ENCODE measurements at places on chromosomes 6 and 20. TPM values are rescaled to one million over a fixed set of nuclear protein-coding genes. Genes with fewer than 3 reads are reported as not detected.

The VSX1 gene
- total RNA-seq: 0.65 TPM

The RAMACL gene
- 0.52 TPM for total RNA-seq

The OTOR gene
- total RNA-seq: not detected

The IL17F gene
- total RNA-seq: not detected

- no peak for DNase-seq
Measured at GRCh38 chr6:133895573-133896343, 6.8 kb downstream of the TCF21 start.

GRCh38 chr6:20998748-20999448 lies 464.6 kb downstream of the CDKAL1 start:
- no peak for DNase-seq

The SLC17A1 gene
- total RNA-seq: not detected

- no peak for DNase-seq
Measured at GRCh38 chr6:106359959-106360409, 533 bp upstream of the CRYBG1 start.

DNA sequence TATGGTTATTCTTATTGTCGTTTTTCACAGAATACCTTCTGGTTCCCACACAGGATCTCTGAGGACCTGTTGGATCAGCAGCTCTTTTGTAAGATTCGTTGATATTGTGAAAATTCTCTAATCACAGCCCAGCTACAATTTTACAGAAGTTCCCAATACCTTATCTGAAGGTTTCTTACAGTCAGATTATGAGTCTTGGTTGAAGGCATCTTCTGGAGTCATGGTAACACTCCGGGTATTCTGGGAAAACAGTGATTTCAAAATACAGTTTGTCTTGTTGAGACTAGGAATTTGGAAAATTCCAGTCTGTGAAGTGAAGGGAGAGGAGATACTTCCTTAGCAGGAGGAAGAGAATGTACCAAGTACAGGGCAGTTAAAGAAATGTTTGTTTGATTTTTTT lies 22.2 kb upstream of the HLA-C start:
- no peak for DNase-seq

The PHACTR1 gene
- not detected for total RNA-seq

The NKX2-2 gene
- not detected for total RNA-seq

DNA sequence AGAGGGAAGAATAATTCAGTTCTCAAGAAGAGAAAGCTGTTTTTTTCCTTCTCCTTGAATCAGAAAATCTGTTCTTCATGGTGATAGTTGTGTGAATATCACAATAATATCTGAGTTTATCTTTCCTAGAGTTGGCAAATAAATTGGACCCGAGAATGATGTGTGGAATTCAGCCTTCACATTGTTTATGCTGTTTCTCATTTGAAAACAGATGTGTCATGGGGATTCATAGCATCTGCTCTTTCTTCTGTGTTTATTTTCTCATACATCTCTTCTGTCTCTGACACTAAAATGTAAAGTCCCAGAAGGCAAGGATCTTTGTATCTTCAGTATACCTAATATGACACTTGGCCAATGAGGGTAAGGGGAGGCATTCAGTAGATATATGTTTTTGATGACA lies 103.6 kb upstream of the SGK1 start:
- DNase-seq: no peak

The MTG2 gene
- 58.1 TPM for total RNA-seq

DNA sequence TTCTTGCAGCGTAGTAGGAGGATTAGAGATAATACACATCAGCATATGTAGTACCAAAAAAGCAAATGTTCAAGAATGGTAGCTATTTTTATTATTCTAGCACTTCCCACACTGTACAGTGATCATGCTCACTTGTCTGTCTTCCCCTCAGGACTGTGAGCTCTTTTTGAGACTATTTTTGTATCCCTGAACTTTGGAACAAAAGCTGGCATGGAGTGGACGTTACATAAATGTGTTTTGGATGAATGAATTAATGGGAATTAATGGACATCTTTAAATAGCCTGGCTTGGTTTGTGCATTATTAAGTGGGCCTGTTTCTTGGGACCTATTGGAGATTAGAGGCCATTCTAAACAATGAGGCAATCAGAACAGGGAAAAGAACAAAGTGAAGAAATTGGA lies 243.7 kb downstream of the CD83 start:
- DNase-seq: no peak

The KCNQ2 gene
- total RNA-seq: not detected

DNA sequence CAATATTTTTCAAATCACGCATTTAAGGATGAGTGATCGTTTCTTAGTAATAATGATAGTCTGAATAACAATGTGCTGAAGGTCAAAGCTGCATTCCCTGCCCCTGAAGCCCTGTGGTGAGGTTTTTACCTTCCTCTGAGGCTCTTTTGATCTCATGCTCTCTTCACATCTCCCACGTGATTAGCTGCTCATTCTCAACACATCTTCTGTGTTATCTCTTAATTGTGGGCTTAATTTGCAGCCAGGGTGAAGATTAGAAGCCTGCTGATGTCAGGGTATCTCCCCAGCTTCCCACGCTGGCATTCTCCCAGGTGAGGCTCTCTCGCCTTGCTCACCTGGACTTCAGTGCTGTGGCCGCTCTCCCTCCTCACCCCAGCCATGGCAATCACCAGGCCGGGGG lies 109.7 kb upstream of the FOXQ1 start:
- no peak for DNase-seq

The EYA4 gene
- 9.8 TPM for total RNA-seq

- no peak for DNase-seq
Measured at GRCh38 chr6:15252195-15252594, 6.3 kb downstream of the JARID2 start.

Data from PC-9 (cell line).